ENCODE measurements at places on chromosomes 5 and 9.

- no peak for DNase-seq
Observed at GRCh38 chr9:110538647-110539041, 40.9 kb downstream of the SVEP1 start.

- no peak for DNase-seq
Observed at GRCh38 chr5:92309336-92309991, 926.3 kb upstream of the ARRDC3 start.

DNA sequence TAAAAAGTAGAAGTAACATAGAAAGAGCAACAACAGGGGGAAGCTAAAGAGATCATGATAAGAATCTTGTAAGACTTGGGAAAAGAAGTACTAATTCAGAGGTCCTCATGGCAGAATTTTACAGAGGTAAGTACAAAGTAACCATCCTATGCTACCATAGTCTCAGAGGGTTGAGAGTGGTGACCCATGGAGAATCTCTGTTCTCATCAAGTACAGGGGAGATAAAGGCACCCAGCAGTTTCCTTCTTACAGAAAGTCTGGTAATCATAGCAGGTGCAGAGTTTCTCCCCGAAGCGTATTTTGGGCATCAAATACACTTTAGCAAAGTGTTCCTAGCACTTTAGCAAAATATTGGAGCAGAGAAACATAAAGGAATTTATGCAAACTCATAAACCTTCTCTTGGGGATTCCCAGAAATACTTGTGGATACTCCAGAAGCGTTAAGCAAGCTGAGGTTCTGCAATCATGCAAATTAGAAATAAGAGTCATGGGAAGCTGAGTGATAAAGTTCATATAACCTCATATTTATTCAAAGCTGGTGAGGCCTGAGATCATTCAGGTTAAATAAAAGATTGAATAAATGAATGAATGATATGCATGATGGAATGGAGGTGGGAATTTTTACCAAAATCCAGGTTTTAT, 101.0 kb upstream of the SMC2 start:
- no peak for DNase-seq

DNA sequence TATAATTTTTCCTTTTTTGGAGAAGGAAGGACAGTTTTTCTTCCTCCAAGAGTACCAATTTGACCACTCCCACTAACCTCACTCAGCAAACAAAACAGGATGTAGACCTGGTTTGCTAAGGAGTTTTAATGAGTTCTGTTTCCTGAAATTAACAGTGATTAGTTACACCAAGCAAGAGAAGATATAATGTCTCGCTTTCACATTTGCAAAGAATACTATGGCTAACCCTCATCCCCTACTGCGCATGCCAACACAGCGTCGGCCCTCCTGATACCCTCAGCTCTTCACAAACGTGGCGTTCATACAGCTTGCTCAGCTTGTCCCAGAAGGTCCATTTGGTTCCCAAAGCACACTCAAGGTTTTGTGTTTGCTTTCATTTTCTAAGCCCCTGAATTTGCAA, 41.9 kb upstream of the IPPK start:
- no peak for DNase-seq

DNA sequence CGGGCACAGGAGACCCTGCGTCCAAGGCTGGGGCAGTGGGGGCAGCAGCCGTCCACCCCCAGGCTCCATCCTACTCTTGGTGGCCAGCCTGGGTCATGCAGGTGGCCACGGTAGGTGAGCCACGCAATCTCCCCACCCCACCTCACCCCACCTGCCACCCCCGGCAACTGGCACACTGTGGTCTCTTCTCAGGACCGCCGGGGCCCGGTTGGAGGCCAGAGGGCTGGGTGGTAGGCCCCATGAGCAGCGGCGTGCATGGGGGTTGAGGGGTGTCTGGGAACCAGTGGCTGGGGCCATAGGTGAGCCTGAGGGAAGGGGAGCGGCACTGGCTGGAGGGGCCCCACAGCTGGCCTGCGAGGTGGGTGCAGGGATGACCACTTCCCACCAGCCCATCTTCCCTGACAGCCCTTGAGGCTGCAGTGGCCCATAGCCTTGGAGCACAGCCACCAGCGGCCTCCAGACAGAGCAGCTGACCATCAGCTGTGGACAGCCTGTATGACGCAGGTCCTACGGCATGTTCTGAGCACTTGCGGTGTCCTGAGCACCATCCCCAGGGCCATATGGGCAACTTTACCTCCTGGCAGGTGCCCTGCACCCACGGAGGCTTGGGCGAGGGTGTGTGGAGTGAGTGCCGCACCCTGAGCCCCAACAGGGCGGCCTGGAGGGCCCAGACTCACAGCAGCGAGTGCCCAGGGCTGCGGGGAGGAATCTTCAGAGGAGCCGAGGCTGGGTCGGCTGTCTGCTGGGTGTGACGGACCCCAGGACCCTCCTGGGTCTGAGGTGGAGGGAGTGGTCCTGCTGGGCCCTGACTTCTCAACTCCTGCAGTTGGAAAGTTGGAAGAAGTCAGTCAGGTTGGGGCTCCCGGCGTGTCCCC, 47.4 kb downstream of the KCNT1 start:
- no peak for DNase-seq
